Activated CD8-positive, alpha-beta memory T cell treated with anti-CD3 and anti-CD28 coated beads for 1 hour (primary cell): ENCODE measurements at places on chromosomes 4 and X.

- no peak for DNase-seq
Measured at GRCh38 chrX:30150196-30150895, 65.0 kb upstream of the MAGEB2 start.

DNA sequence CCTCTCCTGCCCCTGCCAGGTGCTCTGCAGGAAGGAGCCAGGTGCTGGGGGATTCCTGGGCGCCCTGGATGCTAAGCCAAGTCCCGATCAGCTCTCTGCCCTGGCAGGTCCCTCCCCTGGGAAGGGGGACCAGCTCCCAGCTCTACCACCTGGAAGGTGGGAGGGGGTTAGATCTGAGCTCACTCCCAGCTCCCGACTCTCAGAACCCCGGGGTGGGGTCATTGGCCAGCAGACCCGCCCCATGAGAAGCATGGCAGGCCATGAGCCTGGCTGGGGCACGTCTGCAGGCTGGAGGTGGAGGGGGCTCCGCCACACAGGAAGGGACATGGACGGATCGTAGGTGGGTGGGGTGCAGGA is 83.4 kb upstream of the NKX1-1 start:
- no peak for DNase-seq

DNA sequence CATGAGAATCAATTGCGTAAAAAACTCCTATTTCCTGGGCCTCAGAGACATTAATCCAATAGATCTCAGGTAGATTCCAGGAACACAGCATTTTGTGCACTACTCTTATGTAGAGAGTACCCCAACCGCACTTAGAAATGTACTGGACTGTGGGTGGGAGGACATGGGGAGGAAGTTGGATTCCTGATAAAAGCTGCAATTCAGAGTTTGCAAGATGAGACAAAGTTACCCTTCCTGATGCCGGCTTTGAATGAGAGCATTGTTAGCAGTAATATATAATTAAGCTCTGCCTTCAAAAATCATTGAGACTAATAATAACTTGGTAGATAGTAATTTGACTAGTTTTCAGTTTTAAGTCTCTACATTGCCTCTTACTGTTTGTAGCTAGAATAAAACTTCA is 323.3 kb upstream of the GALNT7 start:
- DNase-seq: no peak

DNA sequence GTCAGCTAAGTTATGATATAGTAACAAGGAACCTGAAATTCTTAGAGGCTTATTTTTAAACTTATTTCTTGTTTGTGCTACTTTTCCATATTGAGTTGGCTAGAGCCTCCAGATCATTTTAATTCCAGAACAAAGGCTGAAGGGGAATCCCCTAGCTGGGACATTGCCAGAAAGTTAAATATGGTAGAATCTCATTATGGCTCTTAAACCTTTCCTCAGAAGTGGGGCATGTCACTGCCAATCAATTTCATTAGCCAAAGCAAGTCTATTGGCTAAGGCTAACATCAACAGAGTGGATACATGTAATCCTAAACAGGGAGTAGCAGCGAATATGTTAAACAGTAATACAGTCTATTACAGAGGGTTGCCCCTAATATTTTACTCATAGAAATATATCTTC is 47.0 kb downstream of the FTHL17 start:
- no peak for DNase-seq

DNA sequence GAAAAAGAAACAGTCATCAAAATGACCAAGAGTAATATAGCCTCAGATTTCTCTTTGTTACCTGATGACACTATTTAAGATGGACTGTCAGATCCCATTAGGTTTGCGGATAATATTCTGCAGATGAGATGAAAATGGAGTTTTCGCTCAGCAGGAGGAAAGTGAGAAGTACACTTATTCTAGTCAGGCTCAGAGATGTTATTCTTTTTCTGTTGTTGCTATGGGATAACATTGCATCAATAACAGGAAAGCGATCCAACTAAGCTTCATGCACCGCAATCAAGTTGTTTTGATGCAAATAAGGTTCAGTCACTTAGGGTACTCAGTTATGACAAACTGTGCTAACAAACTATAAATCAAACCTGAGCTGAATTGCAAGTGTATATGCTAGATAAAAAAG is 415.0 kb downstream of the CCSER1 start:
- no peak for DNase-seq

DNA sequence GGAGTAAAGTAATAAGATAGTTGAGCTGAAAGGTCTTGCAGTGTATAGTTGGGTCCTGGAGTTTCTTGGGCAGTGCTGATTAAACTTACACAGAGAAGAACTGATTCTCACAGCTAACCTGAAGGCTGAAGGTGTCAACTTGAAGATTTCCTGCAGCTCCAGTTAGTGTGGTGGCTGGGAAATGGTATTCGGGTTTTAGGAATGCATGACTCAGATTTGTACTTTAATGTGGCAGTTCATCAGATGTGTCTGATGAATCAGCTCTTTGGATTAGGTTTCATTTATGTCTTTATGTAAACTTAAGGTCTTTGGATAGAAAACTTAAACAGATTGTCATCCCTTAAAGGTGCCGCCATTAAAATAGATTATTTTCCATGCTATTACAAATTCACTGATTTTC is 200.0 kb downstream of the IL1RAPL1 start:
- no peak for DNase-seq

DNA sequence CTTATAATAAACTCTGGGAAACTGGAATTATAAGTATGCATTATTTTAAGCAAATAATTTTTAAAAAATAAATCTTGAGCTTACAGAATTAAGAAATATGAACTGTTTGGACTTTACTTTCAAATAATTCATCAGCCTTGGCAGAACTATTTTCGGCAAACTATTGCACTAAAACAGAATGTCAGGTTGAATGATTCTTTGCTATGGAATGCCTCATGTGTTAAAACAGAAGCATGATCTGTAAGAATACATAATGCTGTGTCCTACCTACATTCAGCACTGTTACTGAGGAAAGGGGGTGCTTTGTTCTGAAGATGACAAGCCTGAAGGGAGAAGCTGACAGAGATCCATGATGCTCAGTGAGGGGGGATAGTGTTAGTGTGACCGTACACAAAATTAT is 55.6 kb upstream of the EXOC1L start:
- no peak for DNase-seq

DNA sequence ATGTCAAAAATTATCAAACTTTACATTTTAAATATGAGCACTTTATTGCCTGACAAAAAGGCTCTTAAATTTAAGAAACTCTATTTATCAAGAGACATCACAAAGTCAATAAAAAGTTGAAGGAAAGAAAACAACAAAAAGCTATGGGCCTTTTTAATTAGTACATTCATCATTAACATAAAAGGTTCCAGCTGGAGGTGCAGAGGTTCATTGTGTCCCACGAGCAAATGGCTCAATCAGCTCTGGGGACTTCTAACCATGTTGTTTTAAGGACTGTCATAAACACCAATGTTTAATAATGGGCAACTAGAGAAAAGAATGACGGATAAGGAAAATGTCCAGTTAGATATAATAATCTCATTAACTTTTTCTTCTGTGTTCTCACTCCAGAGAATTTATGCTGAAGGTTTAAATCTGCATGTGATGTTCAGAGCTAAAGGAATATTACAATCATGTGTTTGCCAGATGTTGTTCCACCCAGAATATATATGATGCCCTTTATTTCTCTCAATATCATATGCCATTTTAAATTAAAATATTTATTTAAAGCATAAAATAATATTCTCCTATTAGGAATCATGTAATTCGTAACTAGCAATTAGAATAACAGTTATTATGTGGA is 840.3 kb upstream of the ADGRL3 start:
- no peak for DNase-seq

GRCh38 chr4:54958236-54958635 is 167.2 kb downstream of the KDR start:
- DNase-seq: no peak

DNA sequence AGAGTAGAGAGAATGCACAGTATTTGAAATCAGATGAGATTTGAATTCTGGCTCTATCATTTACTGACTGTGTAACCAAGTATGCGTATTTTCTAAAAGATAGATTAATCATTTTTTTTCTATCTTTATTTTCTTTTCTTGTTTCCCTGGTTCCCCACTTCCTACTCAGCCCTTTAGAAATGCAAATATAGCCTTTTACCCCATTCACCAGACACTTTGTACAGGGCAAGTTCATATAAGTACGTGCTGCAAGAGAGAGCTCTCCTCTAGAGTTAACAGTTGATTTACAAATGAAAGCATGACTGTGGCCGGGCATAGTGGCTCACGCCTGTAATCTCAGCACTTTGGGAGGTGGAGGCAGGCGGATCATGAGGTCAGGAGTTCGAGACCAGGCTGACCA is 17.8 kb upstream of the TDO2 start:
- DNase-seq: no peak

DNA sequence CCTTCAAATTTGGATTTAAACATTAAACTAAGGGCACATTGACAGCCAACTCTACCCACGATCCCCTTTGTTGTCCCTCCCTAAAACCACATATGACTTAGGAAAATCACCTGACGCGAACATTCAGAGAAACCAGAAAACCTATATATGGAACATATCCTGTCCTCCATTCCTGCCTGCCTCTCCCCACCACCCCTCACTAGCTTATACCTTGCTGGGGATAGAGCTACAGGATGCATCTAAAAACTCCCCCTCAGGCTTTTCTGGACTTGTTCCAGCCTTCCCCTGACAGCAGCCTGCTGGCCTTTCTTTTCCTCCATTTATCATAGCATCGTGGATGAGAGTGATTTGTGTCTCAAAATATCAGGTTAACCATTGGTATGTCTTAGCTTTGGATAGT is 8.8 kb downstream of the STK26 start:
- no peak for DNase-seq

GRCh38 chr4:7201420-7202305 is 9.3 kb downstream of the SORCS2 start:
- DNase-seq: no peak

DNA sequence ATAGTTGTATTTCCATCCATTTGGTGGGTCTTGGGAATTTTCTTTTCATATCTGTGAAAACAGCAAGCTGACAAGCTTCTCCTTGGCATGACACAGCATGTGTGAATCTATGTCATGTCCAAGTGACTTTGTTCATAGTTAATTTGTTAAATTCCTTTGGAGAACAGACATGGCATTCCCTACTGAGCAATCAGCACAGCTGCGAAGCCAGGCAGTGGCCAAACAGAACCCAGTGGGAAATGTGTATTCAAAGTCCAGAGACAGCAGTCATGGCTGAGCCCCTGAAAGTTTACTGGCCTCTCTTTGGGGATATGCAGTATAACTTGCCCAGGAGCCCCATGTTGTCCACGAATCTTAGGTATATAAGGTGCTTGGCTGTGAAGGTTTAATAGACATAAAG is 474.7 kb downstream of the NKX6-1 start:
- no peak for DNase-seq

DNA sequence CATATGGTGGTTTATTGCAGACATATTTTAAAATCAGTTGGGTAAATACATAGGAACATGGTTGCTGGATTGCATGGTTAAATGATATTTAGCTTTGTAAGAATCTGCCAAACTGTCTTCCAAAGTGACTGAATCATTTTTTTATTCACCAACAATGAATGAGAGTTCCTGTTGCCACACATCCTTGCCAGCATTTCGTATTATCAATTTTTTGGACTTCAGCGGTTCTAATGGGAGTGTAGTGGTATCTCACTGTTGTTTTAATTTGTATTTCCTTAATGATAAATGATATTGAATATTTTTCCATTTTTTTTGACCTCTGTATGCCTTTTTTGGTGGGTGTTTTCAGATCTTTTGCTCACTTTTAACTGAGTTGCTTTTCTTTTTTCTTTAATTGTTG is 1.4 kb upstream of the MTHFD2L start:
- no peak for DNase-seq

DNA sequence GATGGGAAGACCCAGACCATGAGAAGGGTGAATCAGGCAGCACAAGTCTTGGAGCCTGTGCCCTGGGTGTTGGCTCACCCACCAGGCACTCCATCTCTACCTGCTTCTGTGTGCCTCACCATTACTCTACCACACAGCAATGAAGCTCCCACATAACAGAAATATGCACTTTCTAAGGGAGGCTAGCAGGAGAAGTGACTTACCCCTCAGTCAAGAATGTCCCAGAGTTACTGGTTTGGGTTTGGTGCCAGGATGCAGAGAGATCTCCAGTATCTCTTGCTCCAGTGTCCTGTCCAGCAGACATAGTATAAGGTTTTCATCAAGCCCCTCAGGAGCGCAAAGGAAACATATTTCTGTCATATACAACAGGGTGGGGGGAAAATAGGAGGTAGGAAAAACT is 11.3 kb upstream of the RAB40A start:
- DNase-seq: no peak

- DNase-seq: no peak
Measured at GRCh38 chr4:8194306-8195242, 4.5 kb upstream of the SH3TC1 start.

DNA sequence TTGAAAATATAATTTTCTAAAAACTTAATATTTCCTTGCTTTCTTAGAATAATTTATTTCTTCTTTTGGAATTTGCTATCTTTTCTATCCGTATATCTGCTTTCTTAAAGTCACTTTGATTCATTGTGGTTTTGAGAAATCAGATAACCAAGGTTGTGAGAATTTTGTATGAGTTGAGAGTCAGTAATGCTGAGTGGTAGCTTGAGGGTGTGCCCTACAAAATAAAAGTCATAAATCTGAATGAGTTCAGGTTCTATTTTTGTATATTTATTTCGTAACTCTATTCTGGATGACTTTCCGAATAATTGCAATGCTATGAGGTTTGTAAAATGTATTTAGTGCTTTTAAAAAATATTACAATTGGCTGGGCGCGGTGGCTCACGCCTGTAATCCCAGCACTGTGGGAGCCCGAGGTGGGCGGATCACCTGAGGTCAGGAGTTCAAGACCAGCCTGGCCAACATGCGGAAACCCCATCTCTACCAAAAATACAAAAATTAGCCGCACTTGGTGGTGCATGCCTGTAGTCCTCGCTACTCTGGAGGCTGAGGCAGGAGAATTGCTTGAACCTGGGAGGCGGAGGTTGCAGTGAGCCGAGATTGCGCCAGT is 8.9 kb downstream of the COPS4 start:
- no peak for DNase-seq

- DNase-seq: no peak
Measured at GRCh38 chrX:44072631-44073030, 99.4 kb upstream of the NDP start.

GRCh38 chrX:102652031-102652688 is 877 bp downstream of the GPRASP1 start:
- DNase-seq: peak; percentile 23

- DNase-seq: peak; percentile 92
Measured at GRCh38 chr4:1011022-1011665, at the start of gene FGFRL1. TSS of gene FGFRL1 (plus strand) at chr4:1011626. CDS start at chr4:1012486, 860 bp downstream.

GRCh38 chrX:103792916-103793544 is 16.4 kb downstream of the PLP1 start:
- DNase-seq: no peak

- DNase-seq: no peak
Measured at GRCh38 chr4:151409470-151410313, 716 bp downstream of the FHIP1A start.

- DNase-seq: no peak
Measured at GRCh38 chrX:109624641-109625616, at the start of gene KCNE5. TSS of gene KCNE5 (minus strand) at chrX:109625172. CDS start at chrX:109625020, 152 bp downstream.

- DNase-seq: no peak
Measured at GRCh38 chrX:129732857-129733256, 5.9 kb upstream of the XPNPEP2 start.

GRCh38 chrX:133542476-133542875 is 127.2 kb upstream of the GPC4 start:
- no peak for DNase-seq
